ENCODE measurements at places on chromosomes 12 and 14. TPM values are rescaled to one million over a fixed set of nuclear protein-coding genes. Genes with fewer than 3 reads are reported as not detected.

PCED1B gene
- 13.4 TPM for total RNA-seq

GRCh38 chr14:28785096-28785952, 18.7 kb downstream of the FOXG1 start:
- no peak for DNase-seq

GRCh38 chr14:77859934-77860570, 60.1 kb downstream of the ADCK1 start:
- no peak for DNase-seq

DNA sequence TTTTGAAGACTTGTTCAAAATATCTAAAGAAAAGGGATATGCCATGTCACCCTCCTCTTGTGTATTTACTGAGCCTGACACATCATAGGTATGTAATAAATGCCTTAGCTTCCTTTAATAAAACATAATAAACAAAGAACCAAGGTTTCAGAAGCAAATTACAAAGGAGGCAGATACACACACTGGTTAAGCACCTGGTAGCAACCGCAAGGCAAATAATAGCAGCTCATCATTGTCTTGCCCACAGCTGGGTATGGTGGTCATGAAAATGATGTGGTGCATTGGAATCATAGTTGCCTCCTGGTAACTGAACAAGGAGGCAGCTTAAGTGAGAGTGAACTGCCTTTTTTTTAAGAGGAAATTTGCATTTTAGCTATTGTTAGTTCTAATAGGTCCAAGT, 39.0 kb downstream of the PAX9 start:
- DNase-seq = no peak
